ENCODE measurements at places on chromosomes 4 and X.

GRCh38 chr4:148056879-148057278 is 325.0 kb downstream of the ARHGAP10 start:
- peak; percentile 73 for DNase-seq

- DNase-seq: no peak
Measured at GRCh38 chr4:161816958-161817357, 346.8 kb downstream of the FSTL5 start.

GRCh38 chr4:17475481-17475880 is 36.4 kb downstream of the QDPR start:
- DNase-seq: no peak

- peak; percentile 25 for DNase-seq
Measured at GRCh38 chr4:3322059-3322550, 29.3 kb downstream of the RGS12 start.

GRCh38 chr4:118282692-118283091 is 70.1 kb downstream of the PRSS12 start:
- DNase-seq: no peak
